Astrocyte (in vitro differentiated cells and primary cell): ENCODE measurements at places on chromosomes 12 and 14.
A peak's percentile ranks its signal among the peaks of the same experiment; 100 is the strongest.

GRCh38 chr12:122467983-122468382, 32.7 kb downstream of the ZCCHC8 start:
- DNase-seq = no peak
- H3K36me3 ChIP-seq = peaks cover 8% of the 10 kb centered on the region
- H3K4me3 ChIP-seq = no peak overlapping the region
- H3K27me3 ChIP-seq = no peaks in the 10 kb centered on the region
- no peak overlapping the region for H3K27ac ChIP-seq

DNA sequence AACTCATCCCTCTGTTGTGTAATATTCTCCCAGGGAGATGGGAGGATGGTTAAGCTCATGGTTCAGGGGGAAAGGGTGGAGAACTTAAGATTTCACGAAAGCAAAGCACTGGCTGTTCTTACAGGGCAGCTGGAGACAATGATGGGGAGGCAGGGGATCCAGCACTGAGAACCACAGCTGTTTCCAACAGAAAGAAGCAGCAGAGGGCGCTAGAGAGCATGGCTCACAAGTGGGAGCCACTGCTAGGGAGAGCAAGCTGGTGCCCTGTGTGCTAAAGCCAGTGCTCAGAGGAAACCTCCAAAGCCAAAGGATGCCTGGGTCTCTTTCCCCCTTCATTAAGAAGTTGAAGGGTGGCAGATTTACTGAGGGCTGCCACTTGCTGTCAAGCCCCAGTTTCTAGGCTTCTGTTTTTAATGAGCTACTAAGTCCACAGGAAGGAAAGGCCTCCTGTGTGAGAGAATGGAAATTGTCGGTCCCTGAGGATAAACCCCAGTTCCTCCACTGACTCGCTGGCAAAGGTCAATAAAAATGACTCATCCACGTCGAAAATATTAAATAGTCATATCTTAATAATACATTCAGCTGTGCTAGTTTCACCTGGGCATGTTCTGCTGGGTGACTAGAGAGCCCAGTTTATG, 199.7 kb downstream of the ANO2 start:
- no peaks in the 10 kb centered on the region for H3K27me3 ChIP-seq
- H3K36me3 ChIP-seq = no peaks in the 10 kb centered on the region
- H3K27ac ChIP-seq = no peak overlapping the region
- no peaks in the 10 kb centered on the region for H3K4me1 ChIP-seq
- H3K4me3 ChIP-seq = no peak overlapping the region

DNA sequence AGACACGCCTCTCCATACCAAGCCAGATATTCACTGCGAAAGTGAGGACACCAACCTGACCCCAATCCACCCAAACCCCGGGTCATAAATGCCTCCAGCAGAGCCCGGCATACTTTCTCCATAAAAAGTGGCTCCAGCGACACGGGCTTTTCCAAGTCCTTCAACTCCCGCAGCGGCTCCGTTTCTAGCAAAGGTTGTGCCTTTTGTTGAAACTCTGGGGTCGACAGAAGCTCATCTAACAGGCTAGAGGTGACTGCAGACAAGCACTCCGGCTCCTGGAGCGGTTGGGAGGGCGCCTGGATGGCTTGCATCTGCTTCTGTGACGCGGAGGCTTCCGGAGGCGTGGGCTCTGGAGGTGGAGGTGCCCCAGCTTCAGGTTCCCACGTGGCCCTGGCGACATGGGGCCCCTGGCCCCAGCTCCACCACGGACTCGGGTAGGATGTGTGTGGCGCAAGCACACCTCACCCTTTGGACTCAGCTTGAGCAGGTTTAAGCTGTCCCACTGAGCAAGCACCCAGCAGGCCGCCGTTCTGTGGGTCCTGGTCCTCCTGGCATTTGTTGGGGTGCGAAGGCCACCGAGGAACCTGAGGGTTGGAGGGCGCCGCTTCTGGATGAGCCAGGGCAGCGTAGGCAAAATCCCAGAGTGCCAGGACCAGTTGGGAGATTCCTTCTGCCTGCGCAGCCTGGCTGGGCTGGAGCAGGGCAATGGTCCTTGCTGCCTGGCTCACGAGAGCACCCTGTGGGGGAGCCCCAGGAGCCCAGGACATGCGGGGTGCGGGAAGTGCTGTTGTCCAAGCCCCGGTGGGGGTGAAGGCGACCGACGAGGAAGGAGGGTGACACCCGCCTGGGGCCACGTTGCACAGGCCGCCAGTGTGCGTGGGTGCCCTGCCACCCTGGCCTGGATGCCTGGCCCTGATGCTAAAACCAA, 186.3 kb downstream of the ALG10 start:
- no peaks in the 10 kb centered on the region for H3K4me1 ChIP-seq
- no peak overlapping the region for H3K4me3 ChIP-seq
- H3K27me3 ChIP-seq = no peaks in the 10 kb centered on the region
- DNase-seq = no peak
- no peaks in the 10 kb centered on the region for H3K36me3 ChIP-seq

- H3K27me3 ChIP-seq = no peaks in the 10 kb centered on the region
- H3K4me3 ChIP-seq = no peak overlapping the region
- H3K4me1 ChIP-seq = peaks cover 2% of the 10 kb centered on the region
- H3K36me3 ChIP-seq = peaks cover 3% of the 10 kb centered on the region
- no peak overlapping the region for H3K27ac ChIP-seq
Observed at GRCh38 chr12:123238961-123239360, 5.7 kb downstream of the MTRFR start.

DNA sequence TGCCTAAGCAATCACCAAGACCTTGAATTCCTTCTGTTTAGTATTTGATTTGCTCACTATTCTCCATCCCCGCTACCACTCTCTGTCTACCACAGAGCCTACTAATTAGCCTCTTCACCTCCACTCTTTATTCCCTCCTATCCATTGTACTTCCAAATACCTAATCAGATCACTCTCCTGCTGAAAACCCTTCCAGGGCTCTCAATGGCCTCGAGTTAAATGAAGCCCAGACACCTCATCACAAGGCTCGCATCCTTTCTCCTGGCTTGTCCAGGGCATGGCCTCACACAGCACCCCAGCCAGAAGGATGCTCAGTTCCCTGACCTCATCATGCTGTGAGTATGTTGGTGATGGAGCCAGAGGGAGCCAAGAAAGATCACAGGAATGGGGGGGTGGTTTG, 71.4 kb upstream of the PRMT8 start:
- H3K27me3 ChIP-seq = no peaks in the 10 kb centered on the region
- no peaks in the 10 kb centered on the region for H3K36me3 ChIP-seq
- no peak overlapping the region for H3K4me3 ChIP-seq
- DNase-seq = no peak

DNA sequence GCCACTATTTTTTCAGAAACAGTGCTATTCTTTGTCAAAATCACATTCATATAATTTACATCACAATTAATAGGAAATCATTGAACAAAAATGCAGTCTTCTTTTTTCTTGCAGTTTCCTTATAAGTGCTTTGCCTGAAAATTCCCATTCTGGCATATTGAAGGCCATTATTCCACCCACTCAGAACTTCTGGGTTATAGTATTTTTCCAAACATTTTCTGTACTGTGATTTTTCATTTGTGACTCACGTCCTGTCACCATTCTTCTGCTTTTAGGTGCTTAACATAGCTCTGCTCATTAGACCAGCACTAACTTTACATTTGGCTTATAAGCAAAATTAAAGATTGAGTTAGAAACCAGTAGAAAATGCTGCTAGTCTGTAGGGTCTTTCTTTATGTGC, 241.0 kb upstream of the NPAS3 start:
- H3K27me3 ChIP-seq = no peaks in the 10 kb centered on the region
- peak overlapping the region; percentile 75 for H3K27ac ChIP-seq
- no peak overlapping the region for H3K4me3 ChIP-seq
- H3K4me1 ChIP-seq = peaks cover 46% of the 10 kb centered on the region

GRCh38 chr14:102280376-102280962, 24.5 kb downstream of the MOK start:
- peak overlapping the region; percentile 26 for H3K4me3 ChIP-seq
- H3K27ac ChIP-seq = peak overlapping the region; percentile 100
- peaks cover 37% of the 10 kb centered on the region for H3K4me1 ChIP-seq
- no peaks in the 10 kb centered on the region for H3K36me3 ChIP-seq

- no peak for DNase-seq
- no peaks in the 10 kb centered on the region for H3K36me3 ChIP-seq
- no peak overlapping the region for H3K4me3 ChIP-seq
Observed at GRCh38 chr12:94736004-94736403, 85.6 kb upstream of the TMCC3 start.

DNA sequence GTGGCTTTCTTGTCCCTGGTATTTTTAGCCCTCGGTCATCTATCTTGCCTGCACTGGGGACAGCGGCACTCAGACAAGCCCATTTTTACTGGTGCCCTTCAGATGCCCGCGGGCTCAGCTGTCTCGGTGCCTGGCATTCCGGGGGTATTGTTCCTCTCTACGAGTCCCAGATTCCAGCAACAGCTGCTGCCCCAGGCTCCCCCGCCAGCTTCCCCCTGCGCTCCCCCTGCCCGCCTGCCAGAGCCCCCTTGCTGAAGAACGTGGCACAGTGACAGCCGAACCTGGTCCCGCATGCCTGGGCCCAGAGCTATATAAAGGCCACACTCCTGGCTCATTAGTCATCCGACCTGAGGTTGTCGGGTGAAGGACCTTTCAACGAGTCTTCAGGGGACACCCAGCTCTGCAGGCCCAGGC, 10.9 kb upstream of the MYL2 start:
- H3K4me1 ChIP-seq = peaks cover 9% of the 10 kb centered on the region
- no peak overlapping the region for H3K27ac ChIP-seq
- no peak overlapping the region for H3K4me3 ChIP-seq

DNA sequence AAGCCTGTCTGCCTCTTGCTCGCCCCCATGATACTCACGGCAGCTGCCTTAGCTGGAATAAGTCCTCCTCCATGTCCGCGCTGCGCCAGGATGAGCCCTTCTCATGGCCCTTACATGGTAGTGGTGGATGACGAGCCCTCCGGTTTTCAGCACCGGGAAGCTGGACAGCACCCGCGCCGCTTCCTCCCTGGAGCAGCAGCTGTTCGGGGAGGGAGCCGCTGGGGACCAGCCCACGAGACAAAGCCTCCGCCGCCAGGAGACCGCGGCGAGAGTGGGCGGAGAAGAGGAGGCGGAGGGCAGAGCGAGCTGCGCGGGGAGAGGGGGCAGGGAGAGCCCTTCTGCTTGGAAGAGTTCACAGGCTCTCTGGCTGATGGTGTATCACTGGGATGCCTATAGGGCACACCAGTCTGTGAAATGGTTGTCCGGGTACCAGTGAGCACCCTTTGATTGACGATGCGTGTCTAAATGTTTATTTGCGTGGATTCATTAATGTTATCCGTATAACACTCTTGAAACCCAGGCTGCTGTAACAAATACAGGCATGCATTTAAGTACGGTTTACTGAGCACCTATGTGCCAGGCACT, at the start of gene SVOP:
TSS of gene SVOP (minus strand) at position 273 of the 585 bp plus-strand sequence. CDS start at position 73, 200 bp downstream.
- DNase-seq = peak; percentile 66
- H3K36me3 ChIP-seq = no peaks in the 10 kb centered on the region
- no peaks in the 10 kb centered on the region for H3K4me1 ChIP-seq
- no peak within 1 kb of the TSS for H3K27ac ChIP-seq
- peak within 1 kb of the TSS; percentile 25 for H3K4me3 ChIP-seq

DNA sequence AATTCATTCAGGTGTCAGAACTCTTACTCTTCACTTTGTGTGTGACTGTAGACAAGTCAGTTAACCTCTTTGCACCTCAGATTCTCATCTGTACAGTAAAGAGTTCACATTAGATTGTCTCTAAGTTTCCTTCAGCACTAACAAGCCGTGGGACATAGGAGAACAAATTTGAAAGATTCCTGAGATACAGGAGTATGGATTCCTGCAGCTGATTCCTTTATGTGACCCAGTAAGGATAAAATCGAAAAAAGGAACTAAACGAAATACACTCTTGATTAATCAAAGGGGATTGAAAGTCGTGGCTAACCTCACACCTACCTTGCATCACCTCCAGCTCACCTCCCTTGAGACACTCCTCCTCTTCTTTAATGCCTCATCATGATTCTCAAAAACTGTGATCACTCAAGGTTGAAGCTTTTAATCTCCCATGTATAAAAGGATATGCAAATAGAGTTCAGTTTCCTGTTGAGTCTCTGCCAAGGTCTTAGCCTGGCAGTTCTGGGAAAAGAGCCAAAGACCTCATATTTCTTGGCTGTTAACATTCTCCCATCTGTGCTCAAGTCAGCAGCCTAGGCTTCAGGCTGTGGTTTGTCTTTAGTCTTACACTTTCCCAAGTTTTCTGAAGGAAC, 156.6 kb downstream of the DAD1 start:
- H3K27ac ChIP-seq = no peak overlapping the region
- H3K36me3 ChIP-seq = no peaks in the 10 kb centered on the region
- DNase-seq = peak; percentile 92
- H3K4me1 ChIP-seq = peaks cover 34% of the 10 kb centered on the region

GRCh38 chr14:95293449-95293848, 26.3 kb downstream of the CLMN start:
- no peak overlapping the region for H3K4me3 ChIP-seq
- no peaks in the 10 kb centered on the region for H3K36me3 ChIP-seq
- no peak overlapping the region for H3K27ac ChIP-seq
- H3K27me3 ChIP-seq = no peaks in the 10 kb centered on the region

- no peaks in the 10 kb centered on the region for H3K4me1 ChIP-seq
- H3K27ac ChIP-seq = no peak overlapping the region
- peak; percentile 5 for DNase-seq
Observed at GRCh38 chr12:47249719-47250357, 170.1 kb upstream of the AMIGO2 start.

DNA sequence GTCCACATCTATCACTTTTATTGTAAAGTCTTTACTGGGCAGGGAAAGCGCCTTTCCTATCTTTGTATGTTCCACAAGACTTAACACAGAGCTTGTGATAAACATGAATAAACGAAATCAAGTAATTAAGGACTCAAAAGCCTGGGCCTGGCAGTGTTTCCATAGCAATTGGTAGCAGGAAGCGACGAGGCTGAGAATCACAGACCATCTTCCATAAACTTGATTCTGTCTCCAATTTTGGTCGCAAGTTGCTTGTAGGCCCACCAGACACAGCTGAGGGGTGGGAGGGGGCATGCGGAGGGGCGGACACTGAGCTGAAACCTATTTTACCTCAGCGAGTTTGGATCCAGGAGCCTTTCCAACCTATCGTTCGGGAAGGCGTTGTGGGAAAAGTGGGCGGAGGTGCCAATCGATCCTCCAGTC, 302 bp downstream of the CCDC38 start:
- no peaks in the 10 kb centered on the region for H3K36me3 ChIP-seq
- H3K4me3 ChIP-seq = peak overlapping the region; percentile 89
- H3K4me1 ChIP-seq = peaks cover 3% of the 10 kb centered on the region
- H3K27ac ChIP-seq = no peak overlapping the region

GRCh38 chr12:96982671-96983070, 75.6 kb downstream of the NEDD1 start:
- H3K36me3 ChIP-seq = no peaks in the 10 kb centered on the region
- no peak overlapping the region for H3K27ac ChIP-seq
- no peak for DNase-seq
- no peak overlapping the region for H3K4me3 ChIP-seq

DNA sequence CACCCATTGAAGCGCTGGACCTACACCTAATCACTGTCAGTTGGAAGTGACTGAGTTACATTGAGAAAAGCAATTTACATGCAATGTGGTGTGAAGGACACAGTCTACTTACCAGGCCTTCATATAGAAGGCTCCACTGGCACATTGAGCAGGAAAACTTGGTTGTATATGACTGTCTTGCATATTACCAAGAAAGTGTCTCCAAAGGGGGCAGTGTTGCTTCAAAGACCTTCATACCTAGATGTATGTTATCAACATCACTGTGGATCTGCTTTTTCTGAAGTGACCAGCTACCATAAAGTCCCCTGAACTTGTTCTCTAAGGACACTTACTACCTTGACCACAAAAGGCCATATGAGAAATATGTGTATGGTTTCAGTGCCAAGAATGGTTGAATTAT, 64.1 kb downstream of the NELL2 start:
- H3K27me3 ChIP-seq = no peaks in the 10 kb centered on the region
- H3K4me1 ChIP-seq = no peaks in the 10 kb centered on the region
- H3K4me3 ChIP-seq = no peak overlapping the region
- no peak overlapping the region for H3K27ac ChIP-seq

- no peaks in the 10 kb centered on the region for H3K27me3 ChIP-seq
- H3K27ac ChIP-seq = no peak overlapping the region
- DNase-seq = no peak
- H3K4me1 ChIP-seq = peaks cover 13% of the 10 kb centered on the region
- H3K36me3 ChIP-seq = peaks cover 18% of the 10 kb centered on the region
- H3K4me3 ChIP-seq = no peak overlapping the region
Observed at GRCh38 chr12:121916719-121917118, 1.7 kb upstream of the CFAP251 start.
